ENCODE measurements at places on chromosomes 3 and 15.

- no peak for DNase-seq
Measured at GRCh38 chr3:138974462-138974861, 27.4 kb downstream of the FOXL2NB start.

DNA sequence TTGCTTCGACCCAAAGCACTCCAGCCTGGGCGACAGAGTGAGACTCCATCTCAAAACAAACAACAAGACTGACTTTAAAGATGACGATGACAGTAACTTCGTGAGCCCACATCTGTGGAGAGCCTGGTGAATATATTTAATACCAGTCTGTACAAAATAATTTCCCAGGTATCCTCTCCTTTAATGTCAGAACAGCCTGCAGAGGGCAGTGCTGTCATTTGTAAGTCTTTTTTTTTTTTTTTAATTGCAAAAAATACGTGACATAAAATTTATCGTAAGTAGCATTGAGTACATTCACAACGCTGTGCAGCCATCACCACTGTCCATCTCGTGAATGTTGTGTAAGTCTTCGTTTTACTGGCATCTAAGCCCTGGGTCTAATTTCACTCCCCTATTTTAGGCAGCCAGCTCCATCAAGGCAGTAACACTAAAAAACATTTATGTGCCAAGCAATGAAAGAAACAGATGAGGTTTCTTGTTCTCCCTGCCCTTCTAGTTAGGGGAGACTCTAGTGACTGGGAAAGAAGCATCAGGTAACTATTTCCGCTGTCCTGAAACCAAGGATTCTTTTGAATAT is 1.4 kb downstream of the HTD2 start:
- DNase-seq, result peak; percentile 51

DNA sequence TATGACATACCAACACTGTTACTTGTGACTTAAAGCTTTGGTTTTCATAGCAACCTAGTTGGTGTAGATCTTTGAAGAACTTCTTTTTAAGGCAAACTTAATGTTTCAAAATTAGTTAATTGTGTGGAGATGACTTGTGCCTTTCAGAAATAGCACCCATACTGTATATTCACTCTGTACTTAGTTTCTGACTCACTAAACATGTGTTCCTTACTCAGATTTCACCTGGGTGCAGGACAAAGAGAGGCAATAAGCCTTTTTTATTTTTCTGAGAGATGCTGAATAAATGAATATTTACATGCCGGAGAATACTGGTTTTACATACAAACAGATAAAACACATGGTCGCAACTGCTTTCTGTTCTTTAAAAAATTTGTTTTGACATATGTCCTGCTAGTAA is 44.8 kb downstream of the SLC25A26 start:
- DNase-seq, result no peak

DNA sequence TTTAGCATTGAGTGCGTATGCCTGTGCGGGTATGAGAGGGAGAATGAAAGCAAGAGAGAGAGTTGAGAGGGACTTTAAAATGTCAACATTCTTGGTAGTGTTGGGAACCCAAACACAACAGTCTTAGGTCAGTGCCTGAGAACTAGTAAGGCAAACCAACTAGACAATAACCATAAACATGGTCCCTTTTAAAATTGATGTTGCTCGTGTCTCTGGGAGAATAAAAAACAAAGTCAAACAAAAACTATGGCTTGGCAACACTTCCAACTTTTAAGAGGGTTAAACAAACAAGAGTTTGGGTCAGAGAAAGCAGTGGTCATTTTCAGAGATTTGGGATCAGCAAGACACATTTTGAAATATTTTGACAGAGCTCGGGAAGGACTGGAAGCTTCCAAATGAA is 146.7 kb upstream of the THBS1 start:
- DNase-seq, result no peak

DNA sequence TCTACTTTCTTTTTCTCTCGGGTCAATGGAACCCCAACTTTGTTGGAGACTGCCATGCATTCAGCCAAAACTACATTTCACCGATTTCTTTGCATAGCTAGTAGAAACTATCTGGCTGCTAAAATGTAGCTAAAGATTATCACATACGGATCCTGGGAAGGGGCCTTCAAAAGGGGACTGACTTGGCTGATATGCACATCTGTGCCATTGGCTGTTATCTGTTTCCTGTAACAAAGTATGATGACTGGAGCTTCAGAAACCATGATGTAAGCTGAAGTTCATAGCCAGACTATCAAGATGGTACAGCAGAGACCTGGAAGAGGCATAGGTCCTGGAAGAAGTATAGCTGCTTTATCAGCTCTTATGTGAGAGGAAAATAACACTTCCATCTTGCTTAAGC is 179.1 kb downstream of the NSUN3 start:
- no peak for DNase-seq

DNA sequence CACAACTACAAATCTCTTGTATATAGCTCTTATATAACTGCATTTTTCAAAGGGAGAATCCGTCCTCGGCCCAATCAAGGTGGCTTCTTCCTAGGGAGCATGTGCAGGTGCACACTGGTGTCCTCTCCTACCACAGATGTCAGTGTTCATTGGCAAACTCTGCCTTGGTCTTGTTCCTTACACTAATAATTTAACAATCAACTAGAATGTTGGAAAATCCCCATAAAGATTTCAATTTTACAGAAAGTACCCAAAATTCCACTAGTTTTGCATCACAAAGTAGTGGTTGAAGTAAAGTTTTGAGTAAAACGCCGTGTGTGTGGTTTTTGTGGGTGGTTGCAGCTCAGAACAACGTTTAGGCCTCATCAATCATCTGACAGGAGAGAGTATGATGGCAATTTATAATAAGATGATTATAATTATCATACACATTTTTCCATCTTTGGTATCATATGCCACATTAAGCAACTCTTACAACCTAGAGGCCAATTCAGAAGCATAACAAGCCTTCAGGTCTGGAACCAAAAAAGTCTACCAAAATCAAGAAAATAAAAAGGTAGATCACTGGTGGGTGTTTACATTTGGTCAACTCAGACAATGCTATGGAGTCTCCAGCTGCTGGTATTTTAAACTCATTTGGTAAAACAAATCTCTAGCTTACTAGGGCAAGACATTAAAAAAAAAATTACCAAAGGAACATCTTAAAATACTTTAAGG is 128.9 kb upstream of the BHLHE40 start:
- DNase-seq, result no peak

DNA sequence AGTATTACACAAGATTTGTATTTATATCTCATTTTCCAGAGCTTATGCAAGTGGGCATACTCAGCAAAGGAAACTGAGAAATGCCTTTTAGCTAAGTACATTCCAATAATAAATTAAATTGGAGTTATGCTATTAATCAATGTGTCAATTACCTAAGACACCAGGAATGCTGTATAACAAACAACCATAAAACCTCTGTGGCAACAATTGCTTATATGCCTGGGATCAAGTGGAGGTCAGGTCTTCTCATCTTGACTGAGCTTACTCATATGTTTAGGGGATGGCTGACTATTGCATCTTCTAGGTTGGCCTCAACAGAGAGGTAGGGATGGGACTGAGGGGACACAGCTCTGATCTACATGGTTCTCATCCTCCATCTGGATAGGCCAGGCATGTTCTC is 30.7 kb downstream of the CD200R1L start:
- no peak for DNase-seq

DNA sequence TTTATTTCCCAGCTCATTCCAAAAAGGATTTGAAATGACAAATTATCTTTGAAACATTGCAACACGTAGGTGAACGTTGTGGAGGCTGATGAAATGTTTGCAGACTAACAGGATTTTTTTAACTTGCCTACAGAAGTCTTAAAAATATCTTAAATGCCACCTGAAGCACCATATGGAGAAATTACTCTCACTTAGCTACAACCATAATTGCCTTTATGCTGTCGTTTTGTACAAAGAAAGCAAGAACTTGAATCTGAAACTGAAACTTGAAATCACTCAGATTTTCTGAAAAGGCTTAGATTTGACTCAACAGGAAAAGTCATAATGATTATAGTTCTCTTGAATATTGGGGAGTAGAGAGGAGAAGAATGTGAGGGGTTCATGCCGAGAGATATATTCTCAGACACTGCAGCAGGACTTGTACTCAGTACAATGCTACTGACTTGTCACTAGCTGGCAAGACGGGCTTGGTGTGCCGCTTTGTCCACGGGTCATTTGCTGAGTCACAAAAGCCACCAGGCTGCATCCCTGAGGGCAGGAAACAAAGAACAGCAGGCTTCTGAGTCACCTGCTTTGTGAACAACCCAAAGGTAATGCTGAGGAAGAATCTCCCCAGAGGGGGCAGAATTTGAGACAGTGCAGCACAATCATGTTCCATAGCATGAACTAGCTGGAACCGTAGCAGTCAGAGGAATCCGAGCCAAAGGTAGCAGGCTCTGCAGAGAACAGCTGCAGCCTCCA is 7.1 kb upstream of the FMN1 start:
- DNase-seq, result peak; percentile 81

DNA sequence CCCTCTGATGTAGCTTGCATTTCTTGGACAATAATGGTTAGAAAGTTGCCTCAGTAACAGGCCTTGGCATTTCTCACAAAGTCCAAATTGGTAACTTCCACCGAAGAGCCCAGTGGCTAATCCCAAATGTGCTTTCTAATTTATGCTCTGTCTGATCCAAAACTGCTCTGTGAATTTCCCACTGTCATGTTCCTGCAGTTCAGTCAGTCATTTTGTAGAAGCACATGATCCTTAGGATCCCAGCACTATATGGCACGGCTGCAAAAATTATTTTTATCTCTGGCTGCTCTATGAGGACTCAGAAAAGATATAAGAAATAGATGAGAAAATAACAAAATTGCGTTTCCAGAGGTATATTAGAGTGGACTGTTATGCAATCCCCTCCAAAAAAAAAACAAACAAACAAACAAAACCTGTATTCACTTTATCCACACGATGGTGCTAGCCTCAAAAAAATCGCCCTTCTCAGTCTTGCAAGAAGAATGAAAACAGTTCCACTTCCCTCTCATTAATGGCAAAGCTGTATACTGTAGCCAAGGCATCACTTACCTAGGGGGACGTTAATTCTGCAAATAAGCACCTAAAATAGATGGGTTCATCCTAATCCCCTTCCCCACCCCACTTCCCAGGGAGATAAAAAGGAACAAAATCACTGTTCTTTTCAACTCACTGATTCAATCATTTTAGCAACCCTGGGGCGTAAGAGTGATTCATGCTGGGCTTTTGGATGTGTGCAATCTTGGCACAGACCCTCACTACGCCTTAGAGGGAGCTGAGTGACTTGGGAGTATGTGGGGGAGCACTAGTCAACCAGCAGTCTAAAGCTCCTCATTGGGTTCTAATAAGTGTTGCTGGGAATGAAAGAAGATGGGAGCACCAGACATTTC is 61.3 kb downstream of the TMCO5A start:
- peak; percentile 5 for DNase-seq

- DNase-seq, result no peak
Measured at GRCh38 chr3:174444391-174444790, 414.7 kb upstream of the NAALADL2 start.

- no peak for DNase-seq
Measured at GRCh38 chr3:108114423-108115065, 23.7 kb upstream of the CD47 start.

DNA sequence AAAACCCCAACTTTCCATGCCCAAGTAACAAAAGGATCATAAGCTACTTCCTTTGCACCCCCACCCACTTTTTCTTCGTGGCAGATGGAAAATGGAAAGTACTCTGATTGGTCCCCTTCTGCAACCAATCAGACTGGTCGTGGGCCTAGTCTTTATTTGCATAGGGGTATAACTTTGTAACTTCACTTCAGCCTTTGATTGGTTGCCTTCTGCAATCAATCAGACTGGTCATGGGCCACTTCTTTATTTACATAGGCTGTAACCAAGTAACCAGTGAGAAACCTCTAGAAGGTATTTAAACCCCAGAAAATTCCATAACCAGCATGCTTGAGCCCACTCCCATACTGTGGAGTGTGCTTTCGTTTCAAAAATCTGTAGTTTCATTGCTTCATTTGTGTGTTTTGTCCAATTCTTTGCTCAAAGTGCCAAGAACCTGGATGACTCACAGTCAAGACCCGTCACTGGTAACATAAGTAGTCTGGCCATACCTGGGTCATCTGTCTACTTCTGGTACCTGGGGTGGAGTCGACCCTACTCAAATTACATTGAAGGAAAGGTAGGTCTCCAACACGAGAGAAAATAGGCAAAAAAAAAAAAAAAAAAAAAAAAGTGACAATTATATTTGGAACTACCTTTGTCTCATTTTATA is 41.9 kb downstream of the CMTM8 start:
- no peak for DNase-seq

DNA sequence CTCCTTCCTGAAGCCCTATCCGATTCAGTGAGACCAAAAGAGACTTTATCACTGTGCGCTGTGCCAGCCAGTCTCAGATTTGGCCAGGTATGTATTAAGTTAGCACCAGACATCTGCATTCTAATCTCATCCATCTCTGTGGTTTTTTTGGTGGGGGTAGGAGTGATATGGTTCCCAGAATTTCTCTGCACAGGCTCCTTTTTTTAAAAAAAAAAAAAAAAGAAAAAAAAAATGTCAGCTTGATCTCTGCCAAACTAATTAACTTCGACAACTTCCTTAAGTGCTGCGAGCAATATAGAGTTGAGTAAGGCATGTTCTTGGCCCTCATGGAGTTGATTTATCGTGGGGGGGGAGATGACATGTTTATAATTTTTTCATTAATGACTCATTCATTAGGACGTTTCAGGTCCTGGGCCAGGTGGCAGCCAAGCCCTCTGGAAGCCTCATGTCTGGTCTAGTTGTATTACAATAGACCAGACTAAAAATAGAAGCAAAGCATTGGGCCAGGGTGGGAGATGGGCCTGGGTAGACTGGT is 12.9 kb downstream of the SLCO3A1 start:
- DNase-seq, result no peak

DNA sequence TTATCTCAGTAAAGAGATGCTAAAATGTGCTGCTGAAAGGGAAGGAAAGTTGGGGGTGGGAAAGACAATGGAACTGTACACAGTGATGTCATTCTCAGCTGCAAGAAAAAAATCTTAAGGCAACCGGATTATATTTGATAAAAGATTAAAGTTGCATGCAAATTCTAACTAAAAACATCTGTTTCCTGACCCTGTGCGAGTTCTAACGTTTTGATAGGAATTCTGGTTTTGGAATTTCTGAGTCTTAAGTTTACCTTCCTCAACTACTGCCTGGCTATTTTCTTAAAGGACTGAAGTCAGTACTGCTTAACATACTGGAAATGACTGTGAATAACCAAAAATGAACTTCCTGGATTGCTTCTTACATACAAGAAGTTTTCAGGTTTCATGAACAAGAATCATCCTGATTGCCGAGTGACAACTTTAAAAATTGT is 115.5 kb downstream of the SLC25A26 start:
- no peak for DNase-seq

- DNase-seq, result no peak
Measured at GRCh38 chr3:148373961-148374360, 323.7 kb upstream of the AGTR1 start.

DNA sequence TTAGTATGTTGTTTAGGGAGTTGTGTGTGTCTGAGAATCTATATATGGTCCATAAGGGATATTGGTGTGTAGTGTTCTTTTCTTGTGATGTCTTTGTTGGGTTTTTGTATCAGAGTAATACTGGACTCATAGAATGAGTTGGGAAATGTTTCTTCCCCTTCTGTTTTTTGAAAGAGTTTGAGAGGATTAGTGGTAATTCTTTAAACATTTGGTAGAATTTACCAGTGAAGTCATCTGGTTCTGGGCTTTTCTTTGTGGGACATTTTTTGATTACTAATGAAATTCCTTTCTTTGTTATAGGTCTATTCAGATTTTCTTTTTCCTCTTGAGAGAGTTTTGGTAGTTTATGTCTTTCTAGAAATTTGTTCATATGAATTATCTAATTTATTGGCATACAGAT is 16.9 kb downstream of the ACKR2 start:
- DNase-seq, result no peak

- DNase-seq, result no peak
Measured at GRCh38 chr3:87367736-87368135, 91.4 kb upstream of the POU1F1 start.

- no peak for DNase-seq
Measured at GRCh38 chr3:30984855-30985749, 90.6 kb upstream of the GADL1 start.

All from SW 1271 (cell line).